ENCODE measurements at places on chromosomes 7 and 10. TPM values are rescaled to one million over a fixed set of nuclear protein-coding genes. Genes with fewer than 3 reads are reported as not detected.

- no peak for DNase-seq
These were observed 323.3 kb downstream of the PCDH15 start for GRCh38 chr10:54477738-54478137.

DNA sequence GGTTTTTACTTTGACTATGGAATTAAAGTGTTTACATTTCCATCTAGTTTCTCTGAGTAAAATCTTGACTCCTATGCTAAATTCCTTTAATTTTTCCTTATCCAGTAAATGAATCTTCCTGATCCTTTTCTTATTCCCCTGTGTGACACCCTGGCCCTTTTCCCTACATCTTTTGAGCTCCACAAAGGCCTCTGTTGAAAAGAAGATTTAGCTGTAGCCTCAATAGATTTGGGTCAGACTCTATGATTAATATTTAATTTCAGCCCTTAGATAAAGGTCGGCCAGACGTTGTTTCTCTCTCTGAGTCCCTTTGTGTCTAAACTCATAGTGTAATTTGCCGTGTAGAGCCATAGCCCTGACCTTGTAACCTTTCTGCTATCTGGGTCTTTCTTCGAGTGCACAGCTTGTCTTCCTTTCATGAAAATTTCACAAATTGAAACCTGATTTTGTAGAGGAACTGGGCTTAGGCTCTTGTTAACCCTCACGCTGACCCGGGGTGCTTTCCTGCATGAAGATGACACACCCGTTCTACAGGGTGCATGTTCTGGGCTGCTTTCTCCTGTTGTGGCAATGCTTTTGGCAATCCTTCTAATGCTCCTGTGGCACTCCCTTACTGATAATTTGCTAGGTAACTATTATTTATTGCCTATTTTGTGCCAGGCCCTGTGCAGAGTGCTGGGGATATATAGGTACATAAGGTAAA is 21.2 kb downstream of the LSMEM1 start:
- DNase-seq: no peak

- DNase-seq: no peak
These were observed 574 bp upstream of the IL6 start for GRCh38 chr7:22726345-22726906.

DNA sequence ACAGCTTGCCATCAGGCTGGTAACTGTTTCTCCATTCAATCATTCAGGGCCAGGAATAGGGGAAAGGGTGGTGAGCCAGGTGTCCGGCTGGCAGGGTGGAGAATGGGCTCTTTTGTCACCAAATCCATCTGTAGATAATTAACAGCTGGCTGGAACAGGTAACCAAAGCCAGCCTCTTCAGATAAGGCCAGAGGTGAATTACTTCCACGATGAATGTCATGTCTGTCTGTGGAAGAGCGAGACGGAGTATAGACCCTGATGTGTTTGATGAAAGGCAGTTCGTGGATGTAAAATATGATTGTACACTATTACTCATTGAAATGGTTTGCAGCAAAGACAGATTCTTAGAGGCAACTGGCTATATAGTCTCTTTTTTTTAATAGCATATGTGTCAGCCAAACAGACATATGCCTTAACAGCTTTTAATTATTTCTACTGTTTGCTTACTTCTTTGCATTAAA is 149.8 kb downstream of the KLF6 start:
- no peak for DNase-seq

DNA sequence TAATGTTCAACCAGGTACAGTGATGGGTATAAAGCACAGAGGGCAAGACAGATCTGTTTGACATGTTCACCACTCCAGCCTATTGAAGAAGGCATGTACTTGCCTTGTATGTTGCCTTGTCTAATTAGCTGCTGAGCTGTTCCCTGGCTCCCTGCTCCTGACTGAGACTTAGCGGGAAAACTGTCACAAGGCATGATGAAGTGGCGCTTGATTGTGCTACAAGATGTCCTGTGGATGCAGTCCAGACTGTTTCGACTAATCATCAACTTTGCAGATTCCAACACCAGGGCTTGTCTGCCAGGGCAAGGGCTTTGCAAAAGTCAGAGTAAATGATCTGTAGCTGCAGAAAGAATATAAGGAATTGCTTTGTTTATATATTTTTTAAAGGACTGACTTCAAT is 136.2 kb upstream of the NRBF2 start:
- DNase-seq: peak; percentile 3

DNA sequence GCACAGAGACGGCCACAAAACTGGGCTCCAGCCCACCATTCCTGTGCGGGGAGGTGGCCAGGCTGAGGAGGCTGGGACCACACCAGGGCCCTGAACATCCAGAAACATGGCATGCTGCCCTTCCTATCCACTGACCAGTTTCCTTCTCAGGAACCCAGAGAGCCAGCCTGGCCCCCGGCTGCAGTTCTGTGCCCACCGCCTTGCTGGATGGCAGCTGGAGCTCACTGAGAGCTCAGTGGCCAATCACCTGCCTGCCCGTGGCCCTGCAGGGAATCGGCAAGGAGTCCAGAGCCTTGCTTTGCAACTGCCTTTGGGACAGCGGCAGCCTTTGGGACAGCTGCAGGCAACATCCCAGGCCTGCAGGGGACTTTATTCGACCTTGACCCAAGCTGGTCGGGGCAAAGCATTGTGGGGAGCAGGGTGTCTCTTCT is 30.4 kb downstream of the STK32C start:
- no peak for DNase-seq

- DNase-seq: no peak
These were observed 44.0 kb downstream of the SLC18A2 start for GRCh38 chr10:117284716-117285494.

DNA sequence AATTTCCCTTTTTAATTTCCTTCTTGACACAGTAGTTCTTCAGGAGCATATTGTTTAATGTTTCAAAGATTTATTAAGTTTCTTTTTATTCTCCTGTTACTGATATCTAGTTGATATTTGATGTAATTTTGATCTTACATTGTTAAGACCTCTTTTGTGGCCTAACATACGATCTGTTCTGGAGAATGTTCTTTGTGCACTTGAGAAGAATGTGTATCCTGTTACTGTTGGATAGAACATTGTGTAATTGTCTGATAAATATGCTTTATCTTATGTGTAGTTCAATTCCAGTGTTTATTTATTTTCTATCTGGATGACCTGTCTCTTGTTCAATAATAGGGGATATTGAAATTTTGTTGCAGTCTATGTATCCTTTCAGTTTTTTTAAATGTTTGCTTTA is 106.7 kb downstream of the ITGB1 start:
- DNase-seq: no peak

Gene FAM13C
- 3.3 TPM for total RNA-seq

Gene NUTM2E
- total RNA-seq: not detected

Gene RTKN2
- under 0.01 TPM for total RNA-seq

Gene CYP26C1
- 0.77 TPM for total RNA-seq

- DNase-seq: no peak
These were observed 88.6 kb downstream of the FANK1 start for GRCh38 chr10:125984865-125985495.

Gene SERPINE1
- 88.2 TPM for total RNA-seq

GRCh38 chr7:35024298-35024697 is 13.0 kb downstream of the DPY19L1 start:
- DNase-seq: no peak

- DNase-seq: no peak
These were observed 12.0 kb upstream of the MEST start for GRCh38 chr7:130479716-130480400.

Gene TMEM196
- not detected for total RNA-seq

Gene SKIDA1
- total RNA-seq: 3.8 TPM

- no peak for DNase-seq
These were observed 18.6 kb downstream of the RNF32 start for GRCh38 chr7:156659203-156659602.

DNA sequence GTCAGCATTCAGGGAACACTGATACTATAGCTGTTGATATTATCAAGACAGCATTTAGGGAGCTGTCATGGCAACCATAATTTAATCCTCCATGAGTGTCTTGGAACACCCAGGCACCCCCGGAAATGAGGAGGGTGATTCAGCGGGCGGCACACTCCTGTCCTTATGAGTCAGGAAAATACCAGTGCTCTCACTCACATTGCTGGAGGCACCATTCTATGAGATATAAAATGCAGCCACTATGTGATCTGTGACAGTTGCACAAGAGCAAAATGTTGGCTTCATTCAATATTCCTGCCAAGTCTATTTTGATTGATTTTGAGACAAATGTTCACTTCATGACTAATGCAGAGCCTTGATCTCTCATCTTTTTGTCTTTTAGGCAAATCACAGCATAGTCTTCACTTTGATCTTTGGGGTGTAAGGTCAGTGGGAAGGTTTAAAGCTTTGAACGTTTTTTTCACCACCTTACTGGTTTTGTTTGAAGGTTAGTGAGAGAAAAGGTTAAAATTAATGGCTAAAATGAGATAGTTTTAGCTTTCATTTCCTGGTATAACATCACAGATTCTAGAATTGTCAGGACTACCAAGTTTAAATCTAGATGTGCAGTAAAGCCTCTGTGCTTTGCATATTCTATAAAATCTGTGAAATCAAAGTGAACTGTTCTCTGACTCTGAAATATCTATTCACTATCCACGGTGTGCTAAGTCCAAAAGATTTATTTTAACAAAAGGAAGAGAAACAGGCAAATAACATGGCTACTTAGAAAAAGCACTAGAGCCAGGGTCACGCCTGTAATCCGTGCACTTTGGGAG is 12.4 kb upstream of the ARHGAP12 start:
- DNase-seq: peak; percentile 84

- DNase-seq: no peak
These were observed 606.0 kb upstream of the GHITM start for GRCh38 chr10:83533290-83533689.

DNA sequence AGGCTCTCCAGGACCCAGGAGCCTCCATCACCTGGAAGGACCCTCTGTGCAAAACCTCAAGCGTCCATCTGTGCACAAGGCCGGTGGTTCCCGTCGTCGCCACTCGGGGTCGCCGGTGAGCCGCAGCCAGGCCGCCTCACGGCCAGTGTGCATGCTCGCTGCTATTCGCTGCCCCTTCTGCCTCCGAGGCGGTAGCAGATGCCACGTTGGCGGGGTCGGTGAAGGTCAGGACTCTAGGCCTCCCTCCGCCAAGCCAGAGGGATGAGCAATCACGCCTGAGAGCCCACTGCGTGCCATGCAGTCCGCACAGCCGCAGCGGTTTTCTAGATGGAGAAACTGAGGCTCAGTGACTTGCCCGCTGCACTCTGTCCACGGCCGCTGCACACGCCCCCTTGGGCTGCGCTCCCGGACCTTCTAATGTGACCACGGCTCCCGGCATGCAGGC is 5.7 kb downstream of the UPK3B start:
- DNase-seq: no peak

GRCh38 chr10:24385776-24386175 is 176.8 kb downstream of the KIAA1217 start:
- no peak for DNase-seq

DNA sequence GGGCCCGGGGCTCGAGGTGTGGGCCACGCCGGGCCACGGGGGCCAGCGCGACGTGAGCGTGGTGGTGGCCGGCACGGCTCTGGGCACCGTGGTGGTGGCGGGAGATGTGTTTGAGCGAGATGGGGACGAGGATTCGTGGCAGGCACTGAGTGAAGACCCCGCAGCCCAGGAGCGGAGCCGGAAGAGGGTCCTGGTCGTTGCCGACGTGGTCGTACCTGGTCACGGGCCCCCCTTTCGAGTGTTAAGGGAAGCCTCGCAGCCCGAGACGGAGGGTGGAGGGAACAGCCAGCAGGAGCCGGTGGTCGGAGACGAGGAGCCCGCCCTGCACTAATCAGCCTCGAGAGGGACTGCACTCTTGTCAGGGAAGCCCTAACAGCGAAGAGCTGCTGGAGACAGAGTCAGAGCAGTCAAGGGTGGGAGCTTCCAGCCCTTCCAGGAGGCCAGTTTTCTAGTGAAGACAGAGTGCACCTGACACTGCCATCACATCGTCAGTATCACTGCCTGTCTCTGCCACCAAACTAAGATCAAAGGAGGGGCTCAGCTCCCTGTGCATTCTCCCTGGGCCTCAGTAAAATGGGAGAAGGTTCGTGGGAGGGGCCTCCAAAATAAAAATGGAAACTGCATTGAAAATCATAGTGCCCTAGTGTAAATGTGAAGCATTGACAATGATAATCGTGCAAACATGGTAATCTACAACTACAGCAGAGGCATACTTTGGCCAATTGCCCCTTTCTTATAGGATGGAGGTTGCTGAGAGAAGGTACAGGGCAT is 1.3 kb downstream of the MBLAC1 start:
- DNase-seq: no peak

DNA sequence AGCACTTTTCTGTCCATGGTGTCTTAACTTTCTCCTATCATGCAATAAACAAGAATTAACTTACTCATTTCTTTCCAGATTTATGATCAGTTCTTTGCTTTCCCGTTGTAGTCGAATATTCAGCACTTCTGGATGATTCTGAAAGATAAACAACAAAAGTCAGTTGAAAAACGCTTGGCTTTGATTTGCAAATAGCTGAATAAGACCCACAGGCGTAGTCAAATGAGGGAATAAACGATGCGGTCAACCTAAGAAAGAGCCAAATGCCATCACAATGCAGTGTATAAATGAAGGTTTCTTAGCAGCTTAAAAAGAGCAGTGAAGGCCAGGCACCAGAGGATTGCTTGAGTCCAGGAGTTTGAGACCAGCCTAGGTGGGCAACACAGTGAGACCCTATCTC is 109.4 kb downstream of the ADAM12 start:
- DNase-seq: no peak

GRCh38 chr7:124643311-124643811 is 122.2 kb downstream of the GPR37 start:
- no peak for DNase-seq

DNA sequence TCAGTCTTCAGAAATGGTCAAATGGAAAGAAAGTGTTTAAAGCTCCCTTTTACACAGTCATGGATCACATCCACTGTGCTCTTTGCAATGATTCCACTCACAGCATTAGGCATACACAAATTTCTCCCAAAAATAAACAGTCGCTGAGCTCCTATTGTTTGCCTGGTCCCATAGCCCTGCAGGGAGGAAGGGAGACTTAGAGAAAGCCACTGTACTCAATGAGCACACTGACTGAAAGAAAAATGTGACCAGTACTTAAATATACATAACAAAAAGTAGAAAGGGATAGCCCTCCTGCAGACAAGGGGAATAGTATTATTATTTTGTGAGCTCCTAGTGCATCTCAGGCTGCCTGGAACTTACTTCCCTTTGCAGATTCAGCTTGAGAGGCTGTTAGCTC is 853.2 kb downstream of the GRID1 start:
- DNase-seq: no peak

GRCh38 chr10:132519382-132520176 is 18.0 kb upstream of the INPP5A start:
- DNase-seq: no peak

Gene EPO
- not detected for total RNA-seq

DNA sequence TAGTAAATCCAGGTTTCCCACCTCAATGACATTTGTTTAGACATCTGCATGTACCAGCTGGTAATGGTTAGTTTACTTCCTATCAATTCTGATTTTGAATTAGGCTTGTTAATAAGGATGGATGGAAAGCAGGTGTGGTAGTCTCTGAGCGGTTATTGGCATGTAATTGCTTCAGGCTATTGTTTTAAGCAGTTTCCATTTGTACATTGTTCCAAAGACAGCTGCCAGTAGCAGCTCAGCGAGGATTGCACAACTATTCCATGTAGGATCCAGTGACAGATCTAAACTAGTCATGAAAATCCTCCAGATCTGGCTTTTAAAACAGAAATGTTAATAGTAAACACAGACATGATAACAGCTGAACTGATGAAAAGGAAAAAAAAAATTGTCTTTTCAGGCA is 436.0 kb upstream of the ADARB2 start:
- no peak for DNase-seq

- no peak for DNase-seq
These were observed 8.0 kb downstream of the AASS start for GRCh38 chr7:122136078-122136477.
